GM13977 (cell line): ENCODE measurements at places on chromosomes 7 and 10.

GRCh38 chr10:20949967-20950366 is 52.9 kb upstream of the NEBL start:
- DNase-seq, result no peak

GRCh38 chr10:4028027-4028471 is 243.0 kb upstream of the KLF6 start:
- DNase-seq, result no peak

GRCh38 chr10:60433684-60434083 is 44.0 kb upstream of the ANK3 start:
- DNase-seq, result no peak

DNA sequence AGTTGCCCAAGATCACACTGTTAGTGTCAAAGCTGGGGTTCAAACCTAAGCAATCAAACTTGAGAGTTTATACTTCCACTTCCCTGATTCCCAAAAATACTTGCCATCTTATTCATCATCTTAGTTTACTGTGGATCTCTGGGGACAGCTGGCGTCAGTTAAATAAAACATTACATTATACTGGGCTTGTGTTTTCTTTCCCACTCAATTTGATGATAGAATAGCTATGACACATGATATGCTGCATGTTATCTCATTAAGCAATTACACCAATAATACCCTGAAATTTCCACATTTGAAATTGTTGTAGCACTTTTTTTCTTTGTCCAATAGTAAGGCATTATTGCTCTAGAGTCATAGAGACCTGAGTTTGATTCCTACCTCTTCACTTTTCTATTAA is 62.9 kb upstream of the MXI1 start:
- no peak for DNase-seq

DNA sequence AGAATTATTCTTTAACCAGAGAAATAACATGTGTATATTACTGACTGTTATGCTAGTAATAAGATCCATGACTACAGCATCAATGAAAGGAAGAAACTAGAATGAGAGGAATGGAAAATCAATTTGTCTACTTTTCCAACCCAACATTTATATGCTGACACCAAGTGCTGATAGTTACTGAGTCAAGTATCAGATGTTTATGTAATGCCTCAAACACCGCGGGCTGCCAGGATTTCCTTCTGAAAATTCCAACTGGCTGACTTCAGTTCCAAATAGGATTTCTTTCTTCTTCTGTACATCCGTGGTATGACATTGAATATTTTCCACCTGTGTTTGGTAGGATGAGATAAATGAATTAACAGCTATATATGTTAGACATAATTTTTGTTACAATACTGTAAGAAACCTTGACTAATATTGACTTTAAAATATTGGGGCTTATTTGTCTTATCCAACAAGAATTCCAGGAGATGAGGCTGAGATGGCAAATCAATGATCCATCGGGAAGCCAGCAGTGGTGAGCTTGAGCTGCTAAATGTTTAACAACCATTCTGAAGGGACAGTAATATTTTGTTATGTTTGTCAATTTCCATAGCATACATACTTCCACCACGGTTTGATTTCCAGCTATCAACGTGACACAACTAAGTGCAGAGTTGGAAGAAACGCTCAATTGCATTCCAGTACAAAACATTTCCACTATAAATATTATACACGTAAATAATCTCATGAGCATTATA is 435.2 kb upstream of the AUTS2 start:
- DNase-seq, result no peak

GRCh38 chr10:69976795-69977546 is 75.7 kb upstream of the MACROH2A2 start:
- no peak for DNase-seq

DNA sequence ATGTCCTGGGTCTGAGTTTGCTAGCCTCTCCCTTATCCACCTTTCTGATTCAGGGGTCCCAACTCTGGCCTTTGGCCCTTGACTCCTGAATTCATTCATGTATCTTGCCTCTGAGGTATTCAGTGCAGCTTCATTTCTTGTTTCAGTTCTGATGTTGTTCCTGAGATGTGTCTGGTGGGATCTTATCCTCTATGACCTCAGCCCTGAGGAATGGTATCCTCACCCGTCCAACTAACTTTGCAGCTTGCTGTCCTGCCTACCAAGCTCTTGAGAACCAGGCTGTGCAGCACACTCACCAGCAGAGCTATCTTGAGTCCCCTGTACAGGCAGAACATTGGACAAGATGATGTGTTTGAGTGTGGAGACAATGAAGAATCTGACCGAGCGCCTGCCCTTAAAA is 13.8 kb downstream of the SUFU start:
- no peak for DNase-seq

GRCh38 chr7:106257752-106258151 is 27.0 kb downstream of the NAMPT start:
- DNase-seq, result no peak

GRCh38 chr7:102942181-102942866 is 29.5 kb downstream of the LRRC17 start:
- DNase-seq, result no peak

GRCh38 chr10:119299531-119299930 is 92.2 kb downstream of the GRK5 start:
- no peak for DNase-seq

DNA sequence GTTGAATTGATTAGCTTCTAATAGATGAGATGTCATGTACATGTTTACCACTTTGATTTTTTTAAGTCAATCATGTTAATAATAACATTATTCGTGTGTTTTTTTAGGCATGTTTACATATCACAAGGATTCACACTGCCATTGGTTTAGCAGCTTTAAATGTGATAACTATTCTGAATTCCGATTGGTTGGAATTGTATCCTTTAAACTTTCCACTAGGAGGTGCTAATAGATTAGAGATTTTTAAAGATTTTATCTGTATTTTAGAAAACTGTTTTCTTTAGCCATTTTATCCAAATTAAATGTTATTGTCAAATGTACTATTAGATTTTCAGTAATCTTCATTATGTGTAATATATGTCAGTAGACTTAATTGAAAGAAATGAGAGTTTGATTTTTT is 83.2 kb downstream of the HECTD2 start:
- no peak for DNase-seq

- no peak for DNase-seq
Observed at GRCh38 chr7:31109751-31110150, 57.6 kb downstream of the ADCYAP1R1 start.

DNA sequence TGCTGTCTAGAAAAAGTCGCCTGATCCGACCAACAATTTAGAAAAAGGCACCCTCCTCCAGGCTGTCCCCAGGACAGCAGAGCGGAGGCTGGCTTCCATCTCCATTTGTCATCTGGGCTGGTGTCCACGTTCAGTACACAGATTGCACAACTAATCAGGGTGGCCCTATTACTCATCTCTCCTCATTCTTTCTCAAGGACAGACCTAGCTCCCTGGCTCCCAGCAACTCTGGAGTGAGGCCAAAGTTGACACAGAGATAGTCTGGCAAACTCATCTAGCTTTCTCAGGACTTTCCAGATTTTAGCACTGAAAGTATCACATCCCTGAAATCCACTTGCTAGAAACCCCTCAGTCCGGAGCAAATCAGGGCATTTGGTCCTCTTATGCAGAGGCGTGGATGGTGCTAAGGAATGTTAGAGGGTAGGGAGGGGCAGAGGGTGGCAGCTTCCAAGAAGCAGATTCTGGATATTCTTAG is 75.1 kb downstream of the DNAH11 start:
- DNase-seq, result no peak

- DNase-seq, result peak; percentile 50
Observed at GRCh38 chr10:96124230-96125141, 5.6 kb upstream of the ZNF518A start.

- DNase-seq, result no peak
Observed at GRCh38 chr10:61758433-61758832, 95.7 kb downstream of the CABCOCO1 start.

DNA sequence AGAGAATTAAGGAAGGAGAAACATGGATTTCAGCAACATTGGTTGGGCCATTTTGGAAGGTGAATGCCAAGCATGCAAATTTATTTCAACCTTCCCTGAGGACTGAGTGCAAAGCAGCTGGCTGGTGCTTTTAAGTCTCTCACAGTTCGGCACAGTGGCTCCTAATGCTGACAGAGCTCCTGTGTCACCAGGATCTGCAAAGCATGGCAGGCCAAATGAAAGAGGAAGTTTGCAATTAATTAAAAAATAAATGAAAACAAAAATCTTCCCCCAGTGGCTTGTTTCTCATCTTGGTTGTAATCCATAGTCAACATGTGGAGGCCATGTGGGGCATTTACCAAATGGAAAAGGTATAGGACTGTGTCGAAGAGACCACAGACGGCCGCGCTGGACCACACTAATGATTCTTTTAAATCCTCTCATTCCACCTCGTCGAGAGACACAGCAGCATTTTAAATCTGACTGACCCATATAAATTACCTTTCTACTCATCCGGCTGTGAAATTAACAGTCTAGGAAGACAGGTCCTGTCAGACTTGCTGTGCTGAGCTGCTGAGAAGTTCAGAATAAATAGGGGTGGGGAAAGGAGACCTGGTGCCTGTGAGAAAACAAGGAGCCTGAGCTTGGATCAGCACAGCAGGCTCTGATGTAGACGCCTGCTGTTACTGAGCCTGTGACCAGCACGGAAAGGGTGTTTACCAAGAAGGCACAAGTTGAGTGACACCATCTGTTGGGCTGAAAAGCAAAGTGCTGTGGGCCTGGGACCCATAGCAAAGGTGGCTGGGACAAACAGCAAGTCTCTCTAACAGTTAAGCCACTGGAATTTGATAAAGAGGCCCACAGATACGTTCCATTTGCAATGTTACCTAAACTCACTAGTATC is 136.0 kb upstream of the COL1A2 start:
- DNase-seq, result no peak

GRCh38 chr10:119078422-119079179 is 2.0 kb downstream of the EIF3A start:
- no peak for DNase-seq

GRCh38 chr7:18834577-18834976 is 282.9 kb downstream of the TWIST1 start:
- no peak for DNase-seq

DNA sequence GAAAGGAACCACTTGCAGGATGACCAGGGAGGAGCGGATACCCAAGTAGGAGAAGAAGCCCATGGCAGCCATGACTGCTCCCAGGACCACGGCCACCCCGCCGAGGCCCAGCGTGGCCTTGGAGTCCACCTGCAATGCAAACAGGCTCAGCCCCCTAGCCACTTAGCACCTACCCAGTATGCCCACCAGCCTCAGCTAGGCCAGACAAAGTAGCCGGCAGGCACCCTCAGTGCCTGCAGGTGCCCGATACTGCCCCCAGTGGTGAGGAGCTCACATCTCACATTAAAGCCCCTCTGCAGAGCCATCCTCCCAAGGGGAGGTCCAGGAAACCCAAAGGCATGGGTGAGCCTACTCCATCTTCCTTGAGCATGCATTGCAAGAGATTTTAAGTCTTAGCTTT is 6.6 kb downstream of the NPC1L1 start:
- DNase-seq, result peak; percentile 86

- DNase-seq, result no peak
Observed at GRCh38 chr7:24827589-24827988, 70.3 kb upstream of the GSDME start.

GRCh38 chr7:130384371-130384801 is 4.1 kb downstream of the CPA1 start:
- DNase-seq, result no peak

DNA sequence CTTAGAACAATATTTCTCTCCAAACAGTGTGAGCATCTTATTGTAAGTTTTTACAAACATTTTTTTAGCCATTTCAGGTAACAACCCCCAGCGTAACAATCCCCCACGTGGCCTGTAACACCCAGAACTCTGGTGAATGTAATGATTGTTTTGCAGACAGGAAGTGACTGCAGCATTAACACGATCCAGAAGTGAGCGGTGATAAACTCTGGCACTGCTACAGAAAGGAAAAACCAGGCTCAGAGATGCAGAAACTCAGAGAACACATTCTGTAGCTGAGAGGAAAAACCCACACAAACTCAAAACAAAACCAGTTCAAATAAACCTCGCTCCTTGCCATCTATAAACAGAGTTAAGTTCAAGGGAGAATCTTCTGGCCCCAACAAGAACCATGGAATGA is 285.7 kb downstream of the FGFR2 start:
- DNase-seq, result no peak

- DNase-seq, result no peak
Observed at GRCh38 chr10:117929327-117930067, 117.2 kb downstream of the RAB11FIP2 start.

- no peak for DNase-seq
Observed at GRCh38 chr10:5040781-5041470, 37.3 kb upstream of the AKR1C2 start.

DNA sequence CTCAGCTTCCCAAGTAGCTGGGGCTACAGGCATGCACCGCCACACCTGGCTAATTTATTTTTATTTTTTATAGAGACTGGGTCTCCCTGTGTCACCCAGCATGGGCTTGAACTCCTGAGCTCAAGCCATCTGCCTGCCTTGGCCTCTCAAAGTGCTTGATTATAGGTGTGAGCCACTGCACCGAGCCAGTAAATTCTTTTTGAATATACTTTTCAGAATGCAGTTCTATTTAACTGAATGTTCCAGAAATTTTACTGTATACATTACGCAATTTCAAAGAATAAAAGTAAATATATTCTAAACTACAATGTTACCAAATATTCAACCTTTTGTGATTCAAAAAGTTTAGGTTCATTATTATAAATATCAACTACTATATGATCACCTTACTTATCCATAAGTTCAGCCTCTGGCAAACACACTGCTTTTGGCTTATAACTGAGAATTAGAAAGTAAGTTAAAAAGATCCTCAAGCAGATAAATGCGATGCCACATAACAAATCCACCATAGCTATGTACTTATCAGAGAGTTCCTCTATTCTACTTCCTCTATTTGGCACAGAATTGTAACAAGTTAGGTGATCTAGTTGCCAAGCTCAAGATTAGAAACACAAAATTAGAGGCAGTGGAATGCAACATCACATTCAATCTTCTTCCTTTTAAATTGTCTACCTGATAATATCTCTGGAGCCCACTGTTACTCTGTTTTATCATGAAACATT is 118.2 kb downstream of the ANK3 start:
- no peak for DNase-seq

- DNase-seq, result no peak
Observed at GRCh38 chr7:68679459-68680234, 918.6 kb upstream of the AUTS2 start.

- DNase-seq, result no peak
Observed at GRCh38 chr7:1123715-1124114, 35.8 kb downstream of the GPER1 start.

DNA sequence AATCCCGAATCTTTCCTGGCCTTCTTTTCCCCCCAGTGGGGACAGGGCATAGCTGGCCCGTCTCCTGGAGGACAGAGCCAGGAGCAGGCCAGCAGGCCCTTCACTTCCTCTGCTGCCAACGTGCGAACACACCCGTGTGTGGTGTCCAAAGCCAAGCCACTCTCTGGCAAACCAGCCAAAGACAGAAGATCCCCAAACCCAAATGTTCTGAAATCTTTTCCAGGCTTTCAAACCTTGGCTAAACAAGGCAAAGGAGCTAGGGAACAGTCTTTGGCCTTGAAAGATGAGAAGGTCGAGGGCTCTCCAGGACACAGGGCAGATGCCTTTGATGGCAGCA is 63.0 kb downstream of the PROSER2 start:
- DNase-seq, result no peak

- DNase-seq, result no peak
Observed at GRCh38 chr7:45915606-45916005, 5.5 kb downstream of the IGFBP3 start.
